ENCODE measurements at places on chromosomes 12 and 14.

GRCh38 chr12:49961111-49961922 is at the start of gene AQP5:
Gene AQP5 (plus strand): TSS chr12:49961872. CDS start chr12:49962018, 146 bp downstream.
- DNase-seq, result no peak

GRCh38 chr12:130916241-130916911 is 37.3 kb upstream of the ADGRD1 start:
- DNase-seq, result no peak

GRCh38 chr12:42696406-42697149 is 107.0 kb upstream of the PRICKLE1 start:
- no peak for DNase-seq

DNA sequence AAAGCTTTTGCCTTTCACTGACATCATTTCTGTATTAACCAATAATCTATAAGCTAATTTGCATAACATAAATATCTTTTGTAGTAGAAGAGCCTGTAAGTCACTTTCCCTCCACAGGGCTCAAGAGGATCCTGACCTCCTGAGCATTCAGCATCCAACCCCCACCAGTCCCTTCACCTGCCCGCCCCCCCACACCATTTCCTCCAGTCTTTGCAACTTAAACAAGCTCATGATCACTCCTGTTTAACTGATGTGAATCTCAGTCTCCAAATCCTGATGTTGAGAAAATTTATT is 12.0 kb upstream of the CRY1 start:
- DNase-seq, result no peak

- no peak for DNase-seq
These were observed 402.9 kb upstream of the SOX5 start for GRCh38 chr12:24352363-24352762.

GRCh38 chr12:20616093-20616492 is 79.0 kb upstream of the SLCO1C1 start:
- no peak for DNase-seq

- DNase-seq, result peak; percentile 58
These were observed 179.8 kb downstream of the DPF3 start for GRCh38 chr14:72714094-72714493.

DNA sequence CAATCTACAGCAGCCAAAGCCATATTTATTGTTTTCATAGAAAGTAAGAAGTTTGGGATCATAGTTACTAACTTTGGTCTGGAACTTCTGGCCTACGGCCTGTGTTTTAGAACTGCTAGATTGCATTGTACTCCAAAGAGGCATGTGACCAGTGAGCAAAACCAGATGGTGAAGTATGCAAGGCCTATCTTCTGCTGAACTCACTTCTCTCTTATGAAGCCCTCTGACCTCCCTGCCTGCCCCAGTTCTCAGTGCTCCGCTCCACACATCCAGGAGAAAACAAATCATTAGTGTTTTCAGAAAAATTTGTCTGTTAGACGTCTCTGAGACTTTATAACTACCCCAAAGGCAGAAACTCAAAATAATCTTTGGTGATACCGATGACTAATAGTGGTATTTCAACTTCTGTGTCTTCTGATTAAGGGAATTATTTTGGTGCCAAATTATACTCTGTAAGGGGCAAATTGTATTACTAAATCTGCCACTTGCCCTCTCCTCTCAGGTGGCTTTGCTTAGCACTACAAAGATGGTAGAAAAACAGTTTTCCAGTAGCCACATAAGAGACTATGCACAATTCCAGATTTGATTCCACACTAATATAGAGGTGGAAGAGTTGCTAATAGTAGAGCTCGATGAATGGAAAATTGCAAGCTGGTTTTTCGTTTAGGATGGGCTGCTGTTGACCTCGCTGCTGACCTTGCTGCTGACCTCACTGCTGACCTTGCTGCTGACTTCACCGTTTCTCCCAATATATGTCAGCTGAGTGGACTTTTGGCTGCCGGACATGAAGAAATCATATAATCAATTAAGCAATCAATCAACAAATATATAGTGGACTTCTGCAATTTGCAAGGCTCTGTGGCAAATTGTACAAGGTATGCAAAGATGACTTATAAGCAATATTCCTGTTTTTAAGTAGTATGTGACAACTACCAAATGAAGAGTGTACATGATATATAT is 147.5 kb downstream of the KITLG start:
- no peak for DNase-seq

DNA sequence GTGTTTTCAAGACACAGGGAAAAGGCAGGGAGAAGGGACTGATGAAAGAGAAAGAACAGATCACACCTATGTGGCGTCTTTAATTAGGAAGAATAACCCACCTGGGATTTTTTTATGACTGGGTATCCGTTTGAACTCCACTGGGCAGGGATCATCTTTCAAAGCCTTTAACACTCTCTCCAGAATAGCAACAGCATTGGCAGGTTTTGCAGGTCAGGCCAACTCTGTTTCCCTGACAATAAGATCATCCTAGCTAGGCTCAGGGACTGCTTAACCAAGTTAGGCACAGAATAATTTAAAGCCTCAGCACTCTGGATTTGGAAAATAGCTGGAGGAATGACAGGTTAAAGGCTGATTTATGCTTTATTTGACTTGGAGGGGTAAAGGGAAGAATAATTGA is 117.6 kb downstream of the SUDS3 start:
- DNase-seq, result no peak

DNA sequence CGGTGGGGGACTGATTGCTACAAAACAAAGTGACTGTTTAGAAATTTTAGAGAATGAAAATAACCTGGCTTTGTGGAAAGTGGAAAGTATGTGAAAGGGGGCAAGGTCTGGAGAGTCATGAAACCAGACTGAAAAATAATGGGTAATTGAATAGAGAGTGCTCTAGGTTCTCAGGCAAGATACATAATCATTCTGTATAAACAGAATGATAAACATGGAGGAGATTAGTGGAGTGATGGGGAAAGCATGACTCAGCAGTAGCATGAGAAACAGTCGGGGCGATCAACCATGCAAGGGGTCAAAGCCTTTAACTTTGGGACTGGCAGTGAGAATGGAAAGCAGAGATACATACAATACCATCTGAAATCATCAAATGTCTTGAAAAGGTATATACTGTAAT is 332.5 kb downstream of the CCER1 start:
- DNase-seq, result no peak

DNA sequence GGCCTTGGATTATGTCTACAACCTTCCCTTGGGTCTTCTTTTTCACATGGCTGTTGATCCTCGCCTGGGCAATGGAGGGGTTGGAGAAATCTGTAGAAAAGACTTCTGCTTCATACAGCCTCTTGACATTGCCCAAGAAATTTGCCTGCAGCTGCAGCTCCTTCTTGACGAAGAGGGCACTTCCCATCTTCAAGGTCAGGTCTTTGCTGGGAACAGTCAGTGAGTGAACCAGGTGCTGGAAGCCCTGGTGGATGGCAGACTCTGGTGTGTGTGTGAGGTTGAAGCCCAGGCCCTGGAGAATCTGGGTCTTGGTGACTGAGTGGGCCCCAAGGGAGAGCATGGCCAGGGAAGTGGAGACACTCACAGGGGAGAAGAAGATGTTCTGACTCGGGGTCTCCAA is 6.7 kb downstream of the SERPINA9 start:
- no peak for DNase-seq

DNA sequence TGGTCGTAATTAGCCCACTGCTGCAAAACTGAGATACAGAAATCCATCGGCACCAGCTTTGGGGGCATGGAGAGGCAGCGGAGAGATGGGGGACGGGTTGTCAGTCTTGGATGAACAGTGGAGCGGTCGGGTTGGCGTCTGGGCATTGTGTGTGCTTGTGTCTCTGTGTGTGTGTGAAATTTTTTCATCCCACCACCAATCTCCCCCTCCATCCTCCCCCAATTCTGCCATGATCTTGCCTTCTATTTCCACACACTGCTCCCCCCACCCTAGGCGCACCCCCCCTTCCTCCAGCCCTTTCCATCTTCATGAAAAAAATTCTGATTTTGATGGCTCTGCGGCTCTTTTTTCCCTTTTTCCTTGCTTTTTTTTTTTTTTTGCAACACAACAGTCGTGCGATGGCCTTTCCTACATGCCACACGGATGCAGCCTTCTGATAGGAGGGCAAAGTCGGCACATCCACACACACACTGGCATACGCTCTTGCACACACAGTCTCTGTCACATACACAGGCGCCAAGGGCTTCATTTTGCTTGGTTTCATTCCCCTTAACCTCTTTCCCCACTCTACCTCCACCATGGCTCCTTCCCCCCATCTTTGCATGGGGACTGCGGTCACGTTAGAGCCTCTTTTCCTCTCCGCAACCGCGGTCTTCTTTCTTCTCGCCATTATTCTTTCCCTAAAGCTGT is 3.3 kb downstream of the NRXN3 start:
- DNase-seq, result no peak

DNA sequence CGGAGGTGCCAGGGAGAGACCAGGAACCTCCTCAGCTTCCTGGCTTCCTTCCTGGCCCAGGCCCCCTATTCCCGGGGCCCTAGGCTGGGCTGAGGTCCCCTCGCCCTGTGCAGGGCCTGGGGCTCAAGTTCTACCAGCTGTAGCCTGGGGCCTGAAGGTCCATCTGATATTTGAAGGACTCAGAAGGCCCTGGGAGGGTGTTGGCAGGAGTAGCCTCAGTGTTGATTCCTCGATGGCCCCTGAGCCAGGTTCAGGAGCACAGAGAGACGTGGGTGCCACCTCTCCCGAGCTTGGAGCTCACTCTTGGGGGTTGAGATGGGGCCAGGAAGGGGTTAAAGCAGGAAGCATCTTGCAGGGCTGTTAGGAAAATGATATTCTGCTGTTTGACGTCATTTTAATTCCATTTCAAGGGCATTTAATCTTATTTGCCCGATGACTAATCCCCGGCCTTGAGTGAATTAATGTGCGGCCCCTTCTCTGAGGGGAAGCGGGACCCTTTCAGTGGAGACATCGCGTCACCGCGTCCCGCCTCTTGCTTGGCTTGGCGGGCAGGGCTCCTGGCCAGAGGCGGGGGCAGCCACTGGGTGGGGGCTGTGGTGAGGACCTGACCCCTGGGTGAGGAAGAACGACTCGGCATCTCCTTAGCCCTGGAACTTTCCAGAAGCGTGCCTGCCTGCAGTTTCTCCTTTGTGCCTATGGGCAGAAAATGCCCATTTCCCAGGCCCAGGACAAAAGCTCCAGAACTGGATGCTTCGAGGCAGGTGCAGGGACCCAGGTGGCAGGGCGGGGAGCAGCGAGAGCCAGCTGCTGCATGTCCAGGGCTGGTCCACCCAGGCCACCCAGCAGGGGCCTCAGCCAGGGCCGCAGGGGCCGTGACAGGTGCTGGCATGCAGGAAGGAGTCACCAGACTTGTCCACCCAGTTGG is 158.3 kb downstream of the KIF26A start:
- no peak for DNase-seq

DNA sequence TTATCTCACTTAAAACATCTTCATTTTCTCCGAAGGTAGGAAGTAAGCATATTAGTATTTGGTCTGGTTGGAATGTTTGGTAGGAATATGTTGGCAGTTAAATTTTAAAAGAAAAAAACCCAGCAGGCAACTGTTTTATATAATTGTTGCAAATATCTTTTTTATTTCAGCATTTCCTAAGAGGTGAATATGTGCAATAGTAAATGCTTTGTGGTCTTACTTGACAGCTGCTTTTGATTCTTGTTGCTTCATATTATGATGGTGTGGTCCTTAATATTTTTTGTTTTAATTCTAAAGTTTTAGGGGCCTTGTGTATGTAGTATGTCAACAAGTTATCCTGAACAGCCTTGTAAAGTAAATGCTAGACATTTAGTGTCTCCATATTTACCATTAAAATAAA is 6.3 kb downstream of the TRAFD1 start:
- no peak for DNase-seq

DNA sequence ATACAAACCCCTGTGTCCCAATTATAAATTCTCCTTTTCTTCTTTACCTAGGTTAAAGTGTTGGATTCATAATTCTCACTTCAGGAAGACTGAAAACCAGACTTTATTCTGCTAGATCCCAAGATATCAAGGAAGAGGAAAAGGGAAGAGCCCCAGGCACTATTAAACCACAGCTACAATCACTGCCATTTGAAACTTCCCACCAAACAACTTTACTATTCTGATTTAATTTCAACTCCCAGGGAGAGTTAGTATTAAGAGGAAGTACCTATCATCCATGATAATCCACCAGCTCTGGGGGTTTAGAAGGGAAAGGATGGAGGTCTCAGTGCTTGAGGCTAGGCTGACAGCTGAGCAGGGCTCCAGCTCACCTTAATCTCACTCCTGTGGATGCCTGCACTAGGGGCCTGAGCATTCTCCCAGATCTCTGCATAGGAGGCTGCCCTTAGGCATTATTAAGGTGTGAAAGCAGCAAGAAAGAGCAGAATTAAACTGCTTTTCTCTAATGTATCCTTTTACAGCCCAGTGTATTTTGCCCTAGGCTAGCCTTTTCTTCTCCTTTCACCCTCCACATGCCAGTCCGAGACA is 52.9 kb downstream of the MYF5 start:
- no peak for DNase-seq

- DNase-seq, result no peak
These were observed 28.2 kb upstream of the TMEM106C start for GRCh38 chr12:47935184-47935583.

GRCh38 chr12:113298861-113299545 is 35.9 kb downstream of the SLC8B1 start:
- no peak for DNase-seq

DNA sequence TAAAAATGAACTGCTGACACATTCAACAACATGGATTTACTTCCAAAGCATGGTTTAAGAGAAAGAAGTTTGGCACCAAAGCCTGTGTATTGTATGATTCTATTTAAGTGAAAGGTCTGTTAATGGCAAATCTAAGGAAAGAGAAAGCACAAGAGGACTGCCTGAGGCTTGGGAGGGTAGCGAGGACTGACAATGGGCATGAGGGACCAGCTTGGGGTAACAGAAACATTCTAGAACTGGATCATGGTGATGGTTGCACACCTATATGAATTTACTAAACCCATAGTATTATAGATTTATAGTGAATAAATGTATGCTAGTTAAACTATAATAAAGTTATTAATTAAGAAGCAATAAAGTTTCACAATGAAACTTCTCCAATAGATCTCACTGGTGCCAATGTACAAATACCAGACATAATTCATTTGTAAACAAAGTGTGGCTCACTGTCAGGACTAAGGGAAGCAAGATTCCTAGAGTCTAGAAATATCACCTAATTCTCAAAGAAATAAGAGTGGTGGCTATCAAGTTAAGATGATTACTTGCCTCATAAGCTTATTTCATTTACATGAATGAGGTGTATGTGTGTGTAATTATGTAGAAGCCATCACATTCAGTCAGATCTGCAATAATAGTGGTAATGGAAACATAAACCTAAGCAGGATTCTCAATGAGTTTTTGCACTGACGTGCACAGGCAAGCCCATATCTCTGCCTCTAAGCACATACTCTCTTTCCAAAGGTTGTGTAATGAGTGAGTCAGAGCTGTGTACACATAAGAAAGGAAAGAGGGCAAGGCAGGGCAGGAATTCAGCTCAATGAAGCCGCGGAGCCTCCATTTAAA is 353.4 kb downstream of the KCNH5 start:
- DNase-seq, result no peak

- no peak for DNase-seq
These were observed 130.8 kb downstream of the BCL11B start for GRCh38 chr14:99141236-99141635.

DNA sequence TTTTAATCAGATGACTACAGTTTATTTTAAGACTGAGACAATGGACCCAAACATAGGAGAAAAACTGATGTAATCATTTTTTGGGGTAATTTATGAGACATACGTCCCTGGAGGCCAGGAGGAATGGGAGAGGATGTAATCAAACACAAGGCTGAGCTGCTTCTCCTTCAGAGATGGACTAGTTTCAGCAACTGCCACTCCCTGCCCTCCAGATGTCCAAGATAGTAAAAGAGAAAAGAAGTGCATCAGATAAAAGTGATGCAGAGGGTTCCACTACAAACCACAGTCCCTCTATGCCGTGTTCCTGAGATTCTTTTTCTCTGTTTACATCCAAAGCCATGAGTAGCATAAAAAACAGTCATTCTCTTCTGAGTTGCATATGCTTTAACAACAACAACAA is 101.1 kb downstream of the DACT1 start:
- no peak for DNase-seq
